ENCODE measurements at places on chromosomes 2 and 18.

DNA sequence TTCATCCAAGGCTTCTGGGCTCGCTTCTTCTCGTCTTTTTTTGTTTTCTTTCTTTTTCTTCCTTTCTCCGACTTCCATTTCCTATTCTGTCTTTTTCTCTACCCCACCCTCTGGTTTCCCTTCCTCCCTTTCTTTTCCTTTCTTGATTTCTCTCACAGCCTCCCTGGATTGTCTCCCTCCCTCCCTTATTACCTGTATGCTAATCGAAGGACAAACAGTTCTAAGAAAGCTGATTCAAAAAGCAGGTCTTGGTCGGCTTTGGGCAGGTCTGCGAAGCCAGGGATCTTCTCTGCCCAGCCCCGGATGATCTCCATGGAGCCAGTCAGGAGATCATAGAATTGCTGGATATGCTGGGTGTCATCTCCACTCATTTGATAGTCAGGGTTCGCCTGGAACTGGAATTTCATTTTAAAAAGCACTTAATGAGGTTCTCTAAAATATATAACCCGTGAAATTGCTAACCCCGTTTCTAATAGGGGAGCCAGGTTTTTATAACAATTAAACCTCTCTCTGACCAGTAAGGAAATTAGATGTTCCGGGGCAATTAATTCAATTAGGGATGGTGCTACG is 5.9 kb downstream of the NR4A2 start:
- DNase-seq = no peak

DNA sequence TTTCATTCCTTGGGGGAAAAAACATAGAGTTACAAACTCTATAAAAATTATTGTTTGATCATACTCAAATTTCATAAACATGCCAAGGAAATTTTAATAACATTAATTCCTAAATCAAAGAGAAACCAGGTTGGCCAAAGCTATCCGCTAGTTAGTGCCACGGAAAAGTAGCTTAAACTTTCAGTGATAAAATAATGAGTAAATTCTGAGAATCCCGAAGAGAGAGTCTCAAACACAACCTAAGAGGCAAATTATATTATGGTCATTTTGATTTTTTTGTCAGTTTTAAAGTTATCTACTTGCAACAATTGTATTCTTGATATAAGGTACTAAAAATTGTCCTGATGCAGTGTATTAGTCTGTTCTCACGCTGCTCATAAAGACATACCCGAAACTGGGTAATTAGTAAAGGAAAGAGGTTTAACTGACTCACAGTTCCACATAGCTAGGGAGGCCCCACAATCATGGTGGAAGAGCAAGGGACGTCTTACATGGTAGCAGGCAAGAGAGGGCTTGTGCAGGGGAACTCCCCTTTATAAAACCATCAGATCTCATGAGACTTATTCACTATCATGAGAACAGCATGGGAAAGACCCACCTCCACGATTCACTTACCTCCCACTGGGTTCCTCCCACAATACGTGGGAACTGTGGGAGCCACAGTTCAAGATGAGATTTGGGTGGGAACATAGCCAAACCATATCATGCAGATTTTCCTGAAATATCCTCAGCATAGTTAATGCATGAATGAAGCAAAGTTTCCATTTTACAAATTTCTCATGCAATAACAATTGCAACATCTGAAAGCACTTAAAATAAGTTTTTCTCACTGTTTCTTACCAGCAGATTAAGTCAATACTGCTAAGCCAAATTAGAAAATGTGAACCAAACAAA is 205.9 kb upstream of the STK17B start:
- no peak for DNase-seq

DNA sequence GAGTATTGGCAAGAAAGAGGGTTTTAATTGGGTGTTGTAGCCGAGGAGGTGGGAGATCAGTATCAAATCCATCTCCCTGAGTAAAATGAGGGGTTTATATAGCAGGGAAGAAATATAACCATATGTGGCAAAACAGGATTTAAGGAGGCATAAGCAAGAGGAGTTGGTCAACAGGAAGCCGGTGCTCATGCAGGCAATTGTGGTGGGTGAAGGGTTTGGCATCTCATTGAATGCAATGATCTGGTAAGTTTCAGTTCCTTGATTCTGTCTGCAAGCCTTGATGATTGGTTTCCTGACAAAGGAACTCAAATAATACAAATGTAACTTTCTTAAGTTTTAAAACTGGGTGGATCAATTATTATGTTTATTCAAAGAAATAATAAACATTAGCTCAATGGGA is 564.4 kb upstream of the LINC00305 start:
- DNase-seq = no peak

GRCh38 chr2:231523451-231524285 is 6.6 kb downstream of the NMUR1 start:
- no peak for DNase-seq

- DNase-seq = no peak
Measured at GRCh38 chr2:8438996-8439395, 242.9 kb upstream of the ID2 start.

GRCh38 chr2:198706476-198707082 is 751.2 kb downstream of the SATB2 start:
- DNase-seq = no peak

DNA sequence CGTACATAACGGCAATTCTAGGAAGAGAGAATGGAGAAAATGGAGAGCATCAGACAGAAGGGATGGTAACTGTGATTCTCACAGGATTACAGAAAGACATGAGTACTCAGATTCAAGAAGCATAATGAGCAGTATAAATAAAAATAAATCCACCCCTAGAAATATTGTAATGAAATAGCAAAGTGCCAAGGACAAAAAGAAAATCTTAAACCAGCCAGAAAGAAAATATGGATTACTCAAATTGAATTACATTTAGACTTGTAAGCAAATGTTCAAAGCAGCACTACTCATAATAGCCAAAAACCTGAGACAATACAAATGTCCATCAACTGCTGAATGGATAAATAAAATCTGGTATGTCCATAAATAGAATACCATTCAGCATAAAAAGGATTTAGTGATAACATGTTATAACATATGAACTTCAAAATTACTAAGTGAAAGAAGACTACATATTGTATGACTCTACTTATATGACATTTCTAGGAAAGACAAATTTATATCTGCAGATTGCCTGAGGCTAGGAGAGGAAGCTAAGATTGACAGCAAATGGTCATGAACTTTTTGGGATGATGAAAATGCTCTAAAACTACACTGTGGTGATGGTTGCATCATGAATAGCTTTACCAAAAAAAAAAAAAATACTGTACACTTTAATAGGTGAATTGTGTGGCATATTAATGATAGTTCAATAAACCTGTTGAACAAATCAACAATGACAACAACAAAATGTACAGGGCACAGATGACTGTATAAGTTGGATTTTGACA is 63.4 kb upstream of the SPTBN1 start:
- DNase-seq = no peak

DNA sequence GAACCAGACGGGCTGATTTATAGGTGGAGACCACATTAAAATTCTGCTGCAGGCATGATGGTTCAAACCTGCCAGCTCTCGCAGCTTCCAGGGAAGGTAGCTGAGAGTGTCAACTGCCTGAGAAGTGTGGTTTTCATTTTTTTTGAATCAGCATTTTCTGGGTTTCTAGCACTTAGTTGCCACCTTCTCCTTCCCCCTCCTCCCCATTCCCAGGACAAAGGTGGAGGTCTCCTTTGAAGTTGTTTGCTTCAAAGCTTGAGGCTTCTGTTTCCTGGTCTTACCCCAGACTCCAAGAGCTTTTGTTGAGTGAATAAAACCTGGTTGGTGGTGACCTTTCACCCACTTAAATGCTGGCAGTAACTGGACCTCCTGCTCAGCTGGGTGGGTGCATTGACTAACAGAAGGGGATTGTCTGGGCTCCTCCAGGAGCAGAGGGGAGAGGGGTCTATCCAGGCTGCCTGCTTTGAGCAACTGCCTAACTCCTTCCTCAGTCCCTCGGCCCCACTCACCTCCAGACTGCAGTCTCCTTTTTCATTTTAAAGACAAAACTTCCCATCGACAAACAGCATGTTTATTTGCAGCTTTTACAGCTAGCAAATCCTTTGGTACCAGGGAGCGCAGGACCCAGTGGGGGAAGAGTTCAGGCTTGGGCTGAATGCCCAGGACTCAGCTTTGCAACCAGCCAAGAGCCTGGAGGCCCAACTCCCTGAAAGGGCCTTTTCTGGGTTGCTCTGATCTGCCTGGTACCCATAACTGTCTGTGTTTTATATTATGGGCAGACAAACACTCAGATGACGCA is 3.5 kb downstream of the RHOB start:
- DNase-seq = no peak

GRCh38 chr2:234544659-234545611 is 48.1 kb upstream of the ARL4C start:
- peak; percentile 64 for DNase-seq

GRCh38 chr2:234146087-234146826 is 95.8 kb downstream of the SPP2 start:
- DNase-seq = peak; percentile 55

- no peak for DNase-seq
Measured at GRCh38 chr2:9135822-9136558, 70.6 kb upstream of the ASAP2 start.

DNA sequence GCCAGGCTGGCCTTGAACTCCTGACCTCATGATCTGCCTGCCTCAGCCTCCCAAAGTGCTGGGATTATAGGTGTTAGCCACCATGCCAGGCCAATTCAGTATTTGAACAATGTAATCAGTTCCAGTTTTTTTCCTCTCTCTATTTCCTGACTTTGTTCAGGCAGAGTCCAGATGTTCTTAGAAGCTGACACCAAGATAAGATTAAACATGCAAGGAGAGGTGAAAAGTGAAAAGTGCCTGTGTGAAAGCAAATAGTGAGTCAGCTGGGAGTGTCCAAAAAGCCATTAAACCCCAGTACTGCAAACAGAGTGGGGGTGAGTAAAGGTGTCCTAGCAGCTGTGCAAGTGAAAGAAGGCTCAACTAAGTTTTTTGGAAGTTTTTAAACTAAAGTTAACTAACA is 231.5 kb downstream of the PTH2R start:
- DNase-seq = no peak

DNA sequence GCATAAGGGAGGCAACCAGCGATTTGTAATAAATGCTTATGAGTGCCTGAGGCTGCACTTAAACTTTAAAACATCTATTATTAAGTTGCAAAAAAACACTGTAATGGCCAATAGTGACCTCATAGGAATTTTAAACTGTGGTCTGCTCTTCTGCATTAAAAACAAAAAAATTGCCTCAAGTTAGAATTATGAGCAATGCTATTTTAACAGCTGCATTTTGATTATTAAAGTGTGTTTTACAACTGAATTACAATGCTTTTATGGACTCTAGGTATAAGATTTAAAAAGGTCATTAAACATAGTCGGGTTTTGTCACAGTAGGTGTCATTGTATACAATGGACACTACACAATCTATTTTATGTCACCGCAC is 528.7 kb upstream of the FANCL start:
- no peak for DNase-seq

GRCh38 chr2:67451086-67451832 is 54.1 kb downstream of the ETAA1 start:
- DNase-seq = no peak

GRCh38 chr2:36452260-36452659 is 96.7 kb downstream of the CRIM1 start:
- no peak for DNase-seq

GRCh38 chr2:67389286-67389685 is 7.8 kb upstream of the ETAA1 start:
- DNase-seq = no peak

DNA sequence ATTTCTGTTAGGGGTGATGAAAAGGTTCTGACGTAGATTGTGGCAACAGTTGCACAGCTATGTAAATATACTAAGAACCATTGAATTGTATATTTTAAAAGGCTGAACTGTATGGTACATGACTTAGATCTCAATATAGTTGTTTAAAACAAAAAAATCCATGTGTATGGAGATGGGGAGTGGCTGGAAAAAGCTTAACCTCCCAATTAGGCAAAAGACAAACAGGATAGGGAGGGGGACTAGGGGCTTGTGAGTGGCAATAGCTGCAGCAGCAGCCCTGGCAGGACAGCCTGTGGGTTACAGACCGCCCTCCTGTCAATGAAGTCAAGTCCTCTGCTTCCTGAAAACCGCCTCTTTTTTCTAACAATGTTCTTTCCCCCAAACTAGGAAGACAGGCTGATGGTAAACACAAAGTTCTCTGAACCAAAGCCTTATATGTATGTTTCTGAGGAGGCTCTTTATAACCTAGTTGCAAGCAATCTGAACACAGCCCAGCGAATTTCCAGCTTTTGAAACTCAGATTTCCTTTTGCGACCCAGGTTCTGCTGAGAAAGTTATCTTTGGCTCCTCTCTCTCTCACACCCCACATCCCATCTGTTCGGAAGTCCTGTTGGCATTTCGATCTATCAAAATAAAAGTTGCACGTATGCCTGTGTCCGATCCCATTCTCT is 10.3 kb downstream of the ATP8B1 start:
- no peak for DNase-seq

GRCh38 chr2:105556366-105556765 is 157.5 kb upstream of the FHL2 start:
- DNase-seq = no peak

DNA sequence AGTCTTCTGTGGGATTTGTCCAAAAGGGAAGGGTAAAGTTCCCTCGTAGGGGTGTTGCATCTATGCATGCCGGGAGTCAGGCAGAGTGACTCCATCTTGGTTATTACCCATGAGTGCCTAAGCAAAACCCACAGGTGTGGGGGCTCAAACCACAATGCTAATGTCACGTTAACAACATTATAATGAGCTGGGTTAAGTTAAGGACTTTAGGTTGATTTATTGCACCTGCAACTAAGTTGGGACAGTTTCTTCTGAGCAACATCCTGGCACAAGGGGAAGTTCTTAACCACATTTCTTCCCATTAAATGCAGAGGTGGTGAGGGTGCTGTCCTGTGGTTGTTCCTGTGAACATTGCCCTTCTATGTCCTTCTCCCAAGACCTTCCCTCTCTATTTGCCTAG is 1596.8 kb upstream of the SLC39A10 start:
- no peak for DNase-seq

GRCh38 chr18:6731222-6731596 is 1.7 kb downstream of the ARHGAP28 start:
- DNase-seq = no peak

DNA sequence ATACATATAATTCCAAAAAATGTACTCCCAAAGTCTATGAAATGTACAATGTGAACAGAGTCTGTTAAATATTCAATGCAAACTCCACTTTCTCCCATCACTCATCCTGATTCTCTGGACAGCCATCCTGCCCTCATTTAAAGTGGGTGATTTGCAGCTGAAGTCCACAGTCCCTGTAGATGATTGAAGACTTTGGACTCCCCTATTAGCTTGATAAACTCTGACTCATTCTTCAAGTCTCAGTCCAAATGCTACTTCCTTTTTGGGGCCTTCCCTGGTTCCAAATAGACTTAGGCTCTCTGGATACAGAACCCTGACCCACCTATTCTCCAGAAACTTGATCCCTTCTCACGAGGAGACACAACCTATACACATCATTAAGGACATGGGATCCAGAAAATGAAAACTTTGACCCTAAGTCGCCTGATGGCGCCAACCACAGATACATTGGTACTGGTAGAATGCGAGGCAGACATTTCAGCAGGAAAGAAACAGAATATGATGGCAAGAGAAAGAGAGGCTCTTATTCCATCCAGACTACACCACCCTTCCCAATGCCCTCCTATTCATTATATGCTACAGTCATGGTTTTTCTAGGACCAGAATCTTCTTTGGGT is 122.7 kb downstream of the VIT start:
- DNase-seq = no peak

GRCh38 chr2:45836316-45836715 is 184.8 kb downstream of the PRKCE start:
- DNase-seq = no peak

Data from T-helper 2 cell (primary cell).